ENCODE measurements at places on chromosomes 2 and 18.

- no peak for DNase-seq
Observed at GRCh38 chr2:15828576-15828975, 111.8 kb upstream of the MYCN start.

DNA sequence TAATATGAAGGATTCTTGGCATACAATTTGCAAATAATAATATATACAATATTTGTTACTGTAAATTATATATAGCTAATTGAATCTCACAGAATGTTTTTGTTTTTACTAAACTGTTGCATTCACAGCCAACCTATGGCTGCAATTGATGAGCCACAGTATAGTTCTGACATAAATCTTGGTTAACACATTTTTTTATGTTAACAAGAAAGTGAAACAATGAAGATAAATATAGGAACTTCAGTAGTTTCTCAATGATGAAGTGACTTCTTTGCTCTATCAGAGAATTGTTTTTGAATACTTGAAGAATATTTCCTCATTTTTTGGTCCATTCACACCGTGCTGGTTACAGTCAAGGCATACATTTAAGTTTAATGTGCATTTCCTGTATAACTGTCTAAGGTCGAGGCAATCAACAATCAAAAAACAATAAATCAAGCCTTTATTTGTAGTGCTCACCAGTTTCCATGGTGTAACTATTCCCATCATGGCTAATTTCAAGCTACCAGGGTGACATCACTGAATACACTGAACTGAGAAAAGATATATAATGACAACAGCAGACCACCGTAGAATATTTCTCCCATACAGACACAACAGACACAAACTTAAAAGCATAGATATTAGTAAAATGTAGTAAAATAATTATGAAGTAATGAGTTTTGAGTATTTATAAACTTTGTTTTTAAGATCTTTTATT lies 12.9 kb upstream of the ETAA1 start:
- DNase-seq, result no peak

DNA sequence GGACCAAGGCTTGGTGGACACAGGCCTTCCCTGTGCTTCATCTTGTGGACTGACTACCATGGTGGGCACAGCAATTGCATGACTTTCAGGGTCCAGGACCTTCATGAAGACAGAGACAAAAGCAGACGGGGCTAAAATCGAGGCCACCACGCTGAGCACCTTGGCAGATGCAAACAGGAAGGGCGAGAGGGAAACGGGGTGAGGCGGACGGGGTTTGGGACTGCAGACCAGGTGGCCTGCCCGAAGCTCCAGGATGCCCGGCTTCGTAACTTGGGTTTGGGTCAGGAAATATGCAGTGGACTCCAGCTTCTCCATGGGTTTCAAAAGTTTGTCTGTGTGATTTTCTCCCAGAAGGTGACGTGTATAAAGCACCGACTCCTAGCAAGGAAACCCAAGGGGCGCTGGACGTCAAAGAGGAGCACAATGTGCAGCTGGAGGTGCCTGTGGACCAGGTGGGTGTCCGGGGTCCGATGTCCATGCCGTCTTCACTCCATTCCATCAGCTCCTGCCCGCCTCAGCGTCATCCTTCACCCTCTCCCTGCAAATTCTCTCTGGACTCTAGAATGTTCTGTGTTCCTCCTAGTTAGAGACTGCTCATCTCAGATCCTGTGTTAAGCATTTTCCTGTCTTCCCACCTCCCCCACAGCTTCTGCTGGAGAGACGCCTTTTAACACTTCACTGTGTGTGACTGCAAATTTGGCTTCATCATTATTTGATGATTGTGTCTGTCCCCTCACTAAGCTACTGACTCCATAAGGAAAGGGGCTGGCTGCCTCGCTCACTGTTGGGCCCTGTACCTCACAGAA lies 65.8 kb downstream of the DCDC2C start:
- DNase-seq, result no peak

DNA sequence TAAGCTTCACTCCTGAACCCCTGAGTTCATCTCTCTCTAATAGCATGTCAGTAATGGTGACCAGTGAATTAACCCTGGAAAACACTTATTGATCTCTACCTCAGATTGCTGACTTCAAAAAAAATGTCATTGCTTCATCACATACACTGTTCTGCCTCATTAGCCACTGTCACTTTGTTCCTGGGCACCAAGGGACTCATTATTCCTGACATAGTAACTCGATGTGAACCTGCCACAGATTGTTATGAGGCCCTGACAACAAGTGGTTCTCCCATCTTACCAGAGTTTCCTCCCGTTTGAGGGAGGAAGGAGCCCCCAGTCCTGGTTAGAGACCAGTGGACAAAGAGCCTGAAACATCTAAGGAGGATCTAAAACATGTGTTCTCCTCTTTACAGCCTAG lies 403.3 kb upstream of the SMIM21 start:
- DNase-seq, result no peak

GRCh38 chr2:228263156-228263555 lies 81.7 kb upstream of the SPHKAP start:
- DNase-seq, result no peak

DNA sequence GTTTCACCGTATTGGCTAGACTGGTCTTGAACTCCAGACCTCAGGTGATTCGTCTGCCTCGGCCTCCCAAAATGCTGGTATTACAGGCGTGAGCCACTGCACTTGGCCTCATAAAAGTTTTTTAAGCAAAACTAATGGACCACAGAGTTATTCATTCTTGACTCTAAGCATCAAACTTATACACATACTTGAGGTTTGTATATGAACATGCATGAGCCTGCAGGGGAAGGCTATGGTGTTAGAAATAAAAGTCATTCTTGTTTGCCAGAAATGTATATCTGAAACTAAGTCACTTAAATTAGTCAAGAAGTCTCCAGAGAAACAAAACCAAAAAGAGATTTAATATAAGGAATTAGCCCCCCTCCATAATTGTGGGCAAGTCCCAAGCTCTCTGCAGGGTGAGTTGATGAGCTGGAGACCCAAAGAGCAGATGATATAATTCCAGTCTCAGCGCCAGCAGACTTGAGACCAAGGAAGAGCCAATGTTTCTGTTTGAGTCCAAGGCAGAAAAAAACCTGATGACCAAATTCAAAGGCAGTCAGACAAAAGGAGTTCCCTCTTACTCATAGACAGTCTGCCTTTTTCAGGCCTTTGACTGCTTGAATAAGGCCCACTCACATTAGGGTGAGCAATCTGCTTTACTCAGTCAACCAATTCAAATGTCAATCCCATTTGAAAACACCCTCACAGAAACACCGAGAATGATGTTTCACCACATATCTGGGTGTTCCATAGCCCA lies 69.0 kb upstream of the DSG1 start:
- DNase-seq, result no peak

DNA sequence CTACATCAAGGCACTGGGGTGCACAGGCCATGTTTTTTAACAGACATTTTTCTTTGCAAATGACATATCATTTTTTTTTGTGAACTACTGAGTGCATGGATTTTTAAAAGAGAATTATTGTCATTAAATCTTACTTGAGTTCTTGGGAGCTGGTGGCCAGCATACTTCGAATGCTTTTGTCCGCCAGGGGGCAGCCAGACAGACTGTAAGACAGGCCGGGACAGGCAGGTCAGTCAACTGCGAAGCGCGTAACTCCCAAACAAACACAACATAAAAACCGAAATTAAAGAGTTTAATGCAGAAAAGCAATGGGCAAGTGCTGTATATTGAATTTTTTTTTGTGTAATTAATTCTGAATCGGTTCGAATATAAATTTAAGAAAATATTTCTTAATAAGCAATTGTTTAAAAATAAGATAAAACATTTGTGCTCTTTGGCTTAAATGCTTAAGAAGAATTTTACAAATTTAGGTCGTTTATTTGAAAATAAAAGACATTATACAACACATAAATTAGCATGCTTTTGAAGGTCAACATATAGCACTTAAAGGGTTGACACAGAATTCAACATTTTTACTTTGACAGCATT lies 142.2 kb upstream of the PXDN start:
- peak; percentile 59 for DNase-seq

- no peak for DNase-seq
Observed at GRCh38 chr18:35345460-35345921, 1.3 kb upstream of the ZNF24 start.

- DNase-seq, result no peak
Observed at GRCh38 chr2:26148501-26148900, 24.4 kb upstream of the GAREM2 start.

DNA sequence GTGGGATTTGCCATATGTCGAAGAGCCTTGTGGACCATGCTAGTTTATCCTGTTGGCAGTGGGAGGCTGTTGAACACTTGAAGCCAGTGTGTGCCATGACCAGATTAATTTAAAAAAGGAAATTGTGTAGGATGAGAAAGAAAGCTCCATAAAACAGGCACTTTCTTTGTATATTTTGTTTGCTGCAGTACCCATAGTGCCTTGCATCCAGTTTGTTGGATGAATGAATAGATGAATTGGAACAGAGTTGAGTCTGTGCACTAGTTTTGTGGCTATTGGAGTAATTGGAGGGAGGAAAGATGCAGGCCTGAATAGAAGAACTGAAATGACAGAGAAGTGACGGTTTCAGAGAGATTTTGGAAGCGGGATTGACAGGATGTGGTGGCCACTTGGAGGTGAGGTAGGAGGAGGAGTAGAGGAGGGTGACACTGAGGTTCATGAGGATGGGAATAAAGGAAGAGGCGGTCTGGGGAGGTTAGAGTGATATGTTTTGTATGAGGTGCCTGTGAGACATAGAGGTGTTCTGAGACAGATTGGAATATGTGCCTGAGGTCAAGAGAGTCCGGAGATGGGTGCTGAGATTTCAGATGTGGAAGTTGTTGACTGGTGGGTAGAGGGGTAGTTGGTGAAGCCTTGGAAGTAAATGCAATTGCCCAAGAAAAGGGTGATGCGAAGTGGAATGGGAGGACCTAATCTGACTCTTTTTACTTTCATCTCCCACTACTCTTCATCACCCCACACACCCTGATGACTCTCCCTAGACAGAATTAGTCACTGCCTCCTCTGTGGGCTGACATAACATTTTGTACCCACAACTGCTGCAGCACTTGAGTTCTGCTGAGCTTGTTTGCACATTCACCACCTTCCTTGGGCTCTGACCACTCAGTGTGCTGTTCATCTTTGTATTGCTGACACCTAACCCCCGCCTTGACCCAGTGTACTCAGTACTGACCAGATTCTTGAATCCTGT lies 5.1 kb downstream of the DGUOK start:
- DNase-seq, result no peak

- no peak for DNase-seq
Observed at GRCh38 chr2:204795156-204795555, 249.9 kb downstream of the PARD3B start.

DNA sequence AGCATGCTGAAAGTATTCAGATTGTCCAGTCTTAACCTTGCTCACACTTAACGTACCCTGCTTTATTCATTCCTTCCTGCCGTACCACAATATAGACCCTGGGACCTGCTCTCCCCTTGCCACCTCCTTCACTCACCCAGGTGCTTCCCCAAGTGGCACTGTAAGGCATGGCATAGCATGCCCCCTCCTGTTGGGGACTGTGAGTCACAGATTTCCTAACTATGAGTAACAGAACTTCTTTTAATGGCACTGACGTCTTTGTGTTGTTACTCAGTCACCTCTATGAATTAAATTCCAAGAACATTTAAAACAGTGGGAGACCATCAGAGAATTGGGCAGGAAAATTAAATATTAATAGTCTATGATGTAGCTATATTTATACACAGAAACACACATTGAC lies 117.2 kb downstream of the CTNNA2 start:
- no peak for DNase-seq

DNA sequence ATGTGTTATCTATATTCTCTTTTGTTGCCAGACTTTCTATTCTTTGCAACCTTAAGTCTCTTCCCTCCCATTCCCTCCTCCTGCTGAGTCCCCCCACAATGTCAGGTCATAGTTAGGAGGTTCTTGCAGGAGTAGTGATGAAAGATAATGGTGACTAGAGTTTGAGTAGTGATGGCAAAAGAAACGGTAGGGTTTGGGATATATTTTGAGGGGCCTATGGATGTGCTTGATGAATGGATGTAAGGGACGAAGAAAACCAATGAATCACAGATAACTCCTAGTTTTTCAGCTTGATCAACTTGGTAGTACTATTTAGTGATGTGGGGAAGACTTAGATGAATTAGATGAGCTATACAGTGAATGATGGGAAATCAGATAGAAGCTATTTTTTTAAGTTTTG lies 21.0 kb downstream of the EML4 start:
- no peak for DNase-seq

DNA sequence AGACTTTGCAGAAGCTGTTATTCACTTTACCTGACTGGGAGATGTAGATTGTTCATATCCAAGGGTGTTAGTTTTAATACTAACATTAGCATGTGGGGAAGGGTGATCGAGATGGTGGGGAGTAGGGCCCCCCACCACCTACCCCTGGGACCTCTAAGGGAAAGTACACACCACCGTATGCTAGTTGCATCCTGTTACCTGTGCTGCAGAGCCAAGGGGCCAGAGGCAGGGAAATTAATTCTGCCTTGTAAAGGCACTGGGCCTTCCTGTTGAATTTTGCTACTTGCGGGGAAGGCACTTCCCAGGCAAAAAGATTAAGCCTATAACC lies 9.0 kb downstream of the STEAP3 start:
- no peak for DNase-seq

DNA sequence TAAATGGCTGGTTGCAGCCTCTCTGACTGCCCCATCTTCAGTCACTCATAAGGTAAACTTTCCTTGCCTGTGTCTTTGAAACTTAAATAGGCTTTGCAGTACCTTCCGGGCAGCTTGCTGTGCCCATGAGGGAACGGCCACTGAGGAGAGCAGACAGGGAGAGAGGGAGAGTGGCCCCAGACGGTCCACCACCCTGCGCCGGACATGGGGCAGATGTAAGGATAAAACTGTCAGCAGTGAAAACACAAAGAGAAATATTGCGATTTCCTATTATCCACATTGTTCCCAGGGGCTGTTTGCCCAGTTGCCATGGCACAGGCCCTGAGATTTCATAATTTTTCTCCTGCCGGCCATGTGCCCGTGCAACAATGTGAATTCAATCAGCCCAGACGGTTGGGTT lies 265.9 kb upstream of the SALL3 start:
- no peak for DNase-seq

DNA sequence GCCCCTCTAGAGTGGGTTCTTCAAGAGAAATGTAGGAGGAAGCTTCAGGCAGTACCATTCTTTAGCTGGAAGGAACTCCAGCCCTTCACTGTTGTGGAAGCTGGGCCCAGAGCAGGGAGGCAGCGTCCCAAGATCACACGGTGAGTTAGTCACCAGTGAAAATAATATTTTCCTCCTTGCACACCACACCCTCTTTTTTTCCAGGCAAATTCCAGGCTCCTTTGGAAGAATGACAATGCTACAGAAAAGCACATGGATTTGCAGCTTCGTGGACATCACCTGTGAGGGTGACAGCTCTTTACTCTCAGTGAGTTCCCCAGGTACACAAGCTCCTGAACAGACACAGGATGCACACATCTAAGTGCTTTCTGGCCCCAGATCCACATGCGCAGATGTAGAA lies 157.1 kb downstream of the COL6A3 start:
- no peak for DNase-seq

Measured in NCI-H1694 (cell line).